Activated T-helper 17 cell treated with anti-CD3 and anti-CD28 coated beads, Interleukin-2, amount 50 U/mL, for 72 hours (primary cell): ENCODE measurements at places on chromosomes 5 and 9. TPM values are rescaled to one million over a fixed set of nuclear protein-coding genes. Genes with fewer than 3 reads are reported as not detected.
A peak's percentile ranks its signal among the peaks of the same experiment; 100 is the strongest.

Gene GSN
- total RNA-seq, result 5.1 TPM

DNA sequence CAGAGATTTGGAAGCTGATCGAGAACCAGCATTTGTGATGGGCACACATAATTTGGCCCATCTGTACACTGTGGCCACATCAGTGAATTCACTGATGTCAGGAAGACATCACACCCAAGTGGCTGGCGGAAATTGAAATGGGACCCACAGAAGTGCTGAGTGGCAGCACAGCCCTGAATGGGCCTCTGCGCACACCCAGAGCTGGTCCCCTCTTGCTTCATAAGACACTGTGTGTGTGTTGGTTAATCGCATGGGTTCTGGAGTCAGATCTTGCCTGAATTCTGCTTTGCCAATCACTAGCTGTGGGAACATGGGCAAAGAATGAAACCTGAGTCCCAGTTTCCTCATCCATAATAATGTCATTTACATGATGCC, 72.2 kb downstream of the PCSK5 start:
- ATAC-seq, result no peak

- ATAC-seq, result no peak
Measured at GRCh38 chr9:18438951-18439350, 35.0 kb upstream of the ADAMTSL1 start.

DNA sequence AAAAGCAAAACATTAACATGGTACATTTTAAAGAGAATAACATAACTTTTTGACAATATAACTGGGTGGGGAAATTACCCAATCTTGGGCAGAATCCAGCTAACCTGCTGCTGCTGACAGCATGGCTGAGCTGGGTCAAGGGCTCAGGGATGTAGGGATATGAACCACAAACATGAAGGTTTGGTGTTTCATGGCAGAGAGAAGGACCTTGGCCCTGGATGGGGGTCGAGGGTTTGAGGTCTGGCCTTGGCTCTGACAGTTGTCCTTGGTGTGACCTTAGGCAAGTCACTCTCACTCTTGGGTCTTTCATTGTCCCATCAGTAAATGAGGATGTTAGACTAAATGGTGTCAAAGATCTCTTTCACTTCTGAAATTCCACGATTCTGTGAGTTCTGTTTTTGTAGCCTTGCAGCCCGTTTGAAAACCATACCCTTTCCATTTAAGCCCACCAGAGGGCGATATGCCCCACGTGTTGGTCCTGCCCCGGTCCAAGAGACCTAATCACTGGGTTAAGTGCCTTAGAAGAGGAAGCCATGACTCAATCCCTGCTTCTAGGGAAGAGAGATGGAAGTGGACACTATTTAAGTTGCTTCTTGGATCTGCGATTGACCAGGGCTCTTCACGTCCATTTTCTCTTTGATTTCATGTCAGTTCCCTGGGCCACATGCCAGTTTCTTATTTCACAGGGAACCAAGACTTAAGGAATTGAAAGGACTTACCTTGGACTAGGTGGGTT, 56.8 kb upstream of the TEX48 start:
- ATAC-seq, result peak; percentile 59

DNA sequence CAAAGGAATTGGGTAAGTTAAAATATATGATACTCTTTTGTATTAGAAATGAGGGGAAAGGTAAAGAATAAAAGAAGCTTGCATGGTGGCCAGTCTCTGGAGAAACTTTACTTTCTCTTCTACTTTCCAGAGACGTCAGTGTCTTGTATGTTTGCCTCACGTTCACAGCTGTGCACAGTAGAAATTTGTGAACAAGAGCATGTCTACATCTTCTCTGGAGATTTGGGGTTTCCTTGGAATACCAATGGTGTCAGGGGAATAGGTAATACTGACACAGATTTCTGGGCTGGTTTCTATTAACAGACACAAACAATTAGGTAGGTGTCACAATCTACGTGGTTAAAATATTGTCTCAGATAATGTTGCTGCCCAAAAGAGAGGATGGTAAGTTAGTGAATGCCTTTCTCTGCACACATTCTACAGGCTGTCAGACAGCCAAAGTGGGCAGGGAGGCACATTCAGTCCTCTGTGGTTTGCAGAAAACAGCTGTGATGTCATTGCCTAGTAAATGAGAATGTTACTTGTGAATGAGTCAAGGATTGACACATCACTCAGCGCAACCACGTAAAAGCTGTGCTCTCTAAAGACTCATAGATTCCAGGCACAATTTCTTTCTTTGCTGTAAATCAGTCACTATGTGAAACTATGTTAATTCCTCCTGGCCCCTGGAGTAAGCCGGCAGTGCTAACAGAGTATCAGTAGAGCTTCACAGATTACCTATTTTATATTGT, 397.1 kb downstream of the MAN2A1 start:
- peak; percentile 90 for ATAC-seq

- no peak for ATAC-seq
Measured at GRCh38 chr5:176410486-176411180, 5.7 kb downstream of the CLTB start.
